ENCODE measurements at places on chromosomes 1 and 21.

DNA sequence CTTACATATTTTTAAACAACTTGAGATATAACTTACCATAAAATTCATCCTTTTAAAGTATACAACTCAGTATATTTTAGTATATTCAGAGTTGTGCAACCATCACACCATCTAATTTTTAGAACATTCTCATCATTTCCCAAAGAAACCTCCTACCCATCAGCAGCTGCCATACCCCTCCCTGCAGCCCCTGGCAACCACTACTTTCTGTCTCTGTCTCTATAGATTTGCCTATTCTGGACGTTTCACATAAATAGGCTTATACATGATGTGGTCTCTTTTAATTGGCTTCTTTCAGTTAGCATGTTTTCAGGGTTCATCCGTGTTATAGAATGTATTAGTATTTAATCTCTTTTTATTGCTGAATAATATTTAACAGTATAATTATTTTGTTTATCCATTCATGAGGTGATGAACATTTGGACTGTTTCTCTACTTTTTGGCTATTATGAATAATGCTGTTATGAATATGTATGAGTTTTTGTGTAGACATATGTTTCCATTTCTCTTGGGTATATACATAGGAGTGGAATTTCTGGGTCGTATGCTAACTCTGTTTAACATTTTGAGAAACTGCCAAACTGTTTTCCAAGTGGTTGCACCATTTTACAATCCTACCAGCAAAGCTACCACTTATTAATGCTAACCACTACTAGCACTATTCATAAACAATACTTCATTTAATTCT lies 29.5 kb downstream of the WDR26 start:
- no peak for DNase-seq

DNA sequence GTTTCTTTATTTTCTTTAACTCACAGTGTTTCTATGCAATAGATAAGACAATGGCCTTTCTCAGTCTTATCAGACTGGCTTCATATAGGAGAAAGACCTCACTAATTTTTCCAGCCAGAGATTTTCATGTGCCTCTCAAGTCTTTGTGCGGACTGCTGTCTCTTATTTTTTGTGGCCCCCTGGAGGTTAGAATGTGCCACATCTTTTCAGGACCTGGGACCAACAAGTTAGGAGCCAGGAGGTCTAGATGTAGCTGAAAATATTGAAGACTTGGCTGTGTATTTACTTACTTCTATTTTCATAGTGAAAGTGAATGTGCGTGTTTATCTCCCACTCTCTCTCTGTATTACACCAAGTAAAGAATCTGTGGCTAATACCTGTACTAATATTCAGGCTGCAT lies 42.1 kb upstream of the CFHR3 start:
- DNase-seq: peak; percentile 9

- DNase-seq: no peak
Observed at GRCh38 chr1:75501577-75502295, 109.2 kb downstream of the SLC44A5 start.

GRCh38 chr1:20604678-20605077 lies 15.8 kb downstream of the CDA start:
- no peak for DNase-seq

DNA sequence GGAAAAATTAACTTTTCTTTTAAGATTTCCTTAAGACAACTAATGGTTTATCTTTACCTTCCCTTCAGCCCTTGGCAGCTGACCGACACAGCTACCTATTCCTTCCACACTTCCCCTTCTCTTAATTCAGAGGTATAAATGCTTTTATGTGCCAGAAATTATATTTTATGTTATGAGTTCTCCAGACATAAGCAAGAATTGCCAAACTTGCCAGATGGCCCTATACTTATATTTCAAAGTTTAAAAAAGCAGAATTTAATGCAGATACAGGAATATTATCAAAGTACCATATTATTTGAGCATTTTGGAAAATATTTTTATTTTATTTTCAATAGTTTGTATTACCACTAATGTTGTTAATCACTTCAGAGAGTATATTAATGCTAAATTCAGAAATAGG lies 445.0 kb downstream of the PTBP2 start:
- no peak for DNase-seq

DNA sequence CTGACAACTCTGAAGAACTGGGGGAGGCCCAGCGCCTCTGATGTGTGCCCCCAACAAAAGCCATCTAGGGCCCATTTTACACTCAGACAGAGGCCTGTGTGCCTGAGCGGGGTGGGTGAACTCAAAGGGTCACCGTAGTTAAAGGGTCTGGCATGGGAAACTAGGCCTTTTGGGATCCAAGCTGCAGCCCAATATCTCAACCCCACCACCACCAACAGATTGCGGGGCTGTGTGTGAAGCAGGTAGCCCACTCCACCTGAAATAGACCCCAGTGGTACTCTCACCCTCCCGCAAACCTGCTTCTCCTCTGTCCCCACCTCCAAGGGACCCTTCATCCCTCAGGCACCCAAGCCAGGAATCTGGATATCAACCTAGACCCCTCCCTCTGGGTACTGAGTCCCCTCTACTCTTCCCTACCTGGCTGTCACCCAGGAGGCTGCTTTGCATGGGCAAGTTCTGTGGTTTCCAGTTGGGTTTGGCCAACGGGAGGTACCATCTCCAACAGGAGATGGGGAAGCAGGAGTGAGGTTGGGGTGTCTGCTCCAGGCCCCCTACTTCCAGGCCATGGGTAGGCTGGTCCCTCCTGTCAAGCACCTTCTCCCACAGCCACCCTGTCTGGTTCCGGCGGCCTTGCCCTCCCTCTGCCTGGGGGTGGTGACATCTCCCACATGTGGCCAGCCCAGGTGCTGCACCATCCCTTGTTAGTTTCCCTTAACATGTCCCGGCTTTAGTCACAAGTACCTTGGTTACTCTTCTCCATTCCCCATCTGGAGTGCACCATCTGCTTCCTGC lies 35.2 kb upstream of the LRP8 start:
- no peak for DNase-seq

DNA sequence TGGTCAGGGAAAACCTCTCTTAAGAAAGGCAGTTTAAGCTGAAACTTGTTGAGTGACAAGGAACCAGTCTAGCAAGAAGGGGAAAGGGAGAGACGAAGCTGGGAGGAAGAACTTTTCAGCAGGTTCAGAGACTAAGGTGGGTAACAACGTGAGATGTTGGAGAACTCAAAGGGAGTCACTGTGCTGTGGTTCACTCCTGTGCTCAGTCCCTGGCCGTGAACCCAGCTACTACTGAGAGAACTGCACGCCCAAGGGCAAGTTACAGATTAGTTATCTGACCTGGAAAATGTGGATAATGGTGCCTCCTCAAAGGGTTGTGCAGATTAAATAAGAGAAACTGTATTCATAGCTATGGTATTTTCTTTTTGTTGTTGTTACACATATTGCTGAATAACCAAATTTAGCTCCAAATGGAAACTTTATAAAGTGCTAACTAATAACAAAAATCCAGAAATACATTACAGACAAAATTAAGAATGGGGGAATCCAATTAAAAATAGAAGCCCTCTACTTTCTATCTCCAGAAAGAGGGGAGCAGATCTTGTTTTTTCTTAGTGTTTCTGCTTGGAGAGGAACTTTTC lies 2.9 kb downstream of the ZBTB40 start:
- no peak for DNase-seq

DNA sequence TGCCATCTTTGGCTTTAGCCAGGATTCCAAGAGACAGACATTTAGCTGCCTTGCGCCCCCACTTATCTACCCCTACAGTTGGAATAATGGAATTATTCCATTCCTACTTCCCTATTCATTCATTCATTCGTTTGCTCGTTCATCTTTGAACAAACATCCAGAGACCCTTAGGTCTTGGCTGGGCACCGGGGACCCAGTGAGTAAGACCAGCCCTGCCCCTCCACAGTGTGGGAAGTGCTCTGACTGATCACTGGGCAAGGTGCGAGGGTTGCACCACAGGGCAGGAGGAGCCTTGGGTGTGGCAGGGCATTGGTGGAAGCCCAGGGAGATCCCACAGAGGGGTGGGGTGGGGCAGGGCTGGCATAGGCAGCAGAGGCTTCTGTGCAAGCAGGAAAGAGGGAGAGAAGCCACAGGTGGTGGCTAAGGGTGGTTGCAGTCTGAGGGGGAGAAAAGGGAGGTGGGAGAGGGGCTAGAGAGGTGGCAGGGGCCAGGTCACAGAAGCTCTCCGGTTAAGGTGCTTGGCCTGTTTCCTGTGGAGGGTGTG lies 35.0 kb upstream of the TMEM61 start:
- DNase-seq: no peak

DNA sequence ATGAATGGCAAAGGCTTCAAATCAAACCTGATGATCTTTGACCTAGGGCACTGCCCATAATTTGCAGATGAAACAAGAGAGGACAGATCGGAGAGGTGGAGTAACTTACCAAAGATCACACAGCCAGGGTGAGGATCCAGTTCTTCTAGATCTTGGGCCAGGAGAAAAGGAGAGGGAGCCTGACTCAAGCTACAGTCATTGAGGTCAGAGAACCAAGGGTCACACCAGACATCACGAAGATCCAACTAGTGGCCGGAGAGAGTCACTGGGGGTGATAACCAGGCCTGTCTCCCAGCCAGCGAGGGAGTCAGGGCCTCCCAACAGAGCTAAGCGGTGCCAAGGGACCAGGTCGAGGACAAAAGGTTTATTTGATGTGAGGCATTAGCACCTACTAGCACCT lies 115.0 kb downstream of the RIPK4 start:
- DNase-seq: no peak

GRCh38 chr1:147079400-147080005 lies 92.8 kb downstream of the PRKAB2 start:
- DNase-seq: no peak

- DNase-seq: no peak
Observed at GRCh38 chr1:227120826-227121225, 180.7 kb downstream of the COQ8A start.

DNA sequence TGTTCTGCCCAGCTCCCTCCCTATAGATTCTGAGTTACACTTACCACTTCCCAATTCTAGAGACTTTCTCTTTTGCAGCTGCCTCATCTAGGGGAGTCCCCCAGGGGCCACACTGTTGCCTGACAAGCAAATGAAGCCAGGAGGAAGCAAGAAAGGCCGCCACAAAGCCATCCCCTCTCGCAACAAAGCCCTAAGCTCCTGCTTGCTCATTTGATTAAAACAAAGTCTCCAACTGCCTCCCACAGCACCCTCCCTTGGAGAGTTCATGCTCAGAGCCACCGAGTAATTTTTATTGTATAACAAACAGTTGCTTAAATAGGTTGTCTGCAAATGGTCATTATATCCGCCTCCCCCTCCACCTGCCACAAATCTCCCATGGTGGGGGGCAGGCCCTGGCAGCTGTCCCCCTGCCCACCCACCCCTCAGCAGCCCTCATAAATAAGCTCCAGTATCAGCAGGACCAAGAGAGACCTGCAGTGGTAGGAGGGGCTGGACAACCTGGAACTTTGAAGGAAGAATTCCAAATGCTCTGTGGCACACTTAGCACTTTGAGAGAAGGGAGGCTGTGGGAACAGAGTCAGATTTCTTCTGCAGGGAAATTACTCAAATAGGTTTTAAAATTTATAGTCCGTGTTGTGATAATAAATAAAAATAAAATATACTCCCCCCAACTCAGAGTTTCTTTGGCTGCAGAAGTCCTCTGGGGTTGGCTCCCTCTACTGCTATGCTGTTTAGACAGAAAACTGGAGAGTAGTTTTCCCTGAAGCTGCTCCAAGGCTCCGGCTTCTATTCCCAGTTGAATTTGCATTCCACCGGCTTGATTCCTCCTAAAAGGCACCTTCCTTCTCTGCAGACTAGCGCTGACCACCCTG lies 237.5 kb downstream of the TTLL7 start:
- DNase-seq: no peak

- DNase-seq: no peak
Observed at GRCh38 chr1:226682871-226683814, 55.9 kb downstream of the ITPKB start.

DNA sequence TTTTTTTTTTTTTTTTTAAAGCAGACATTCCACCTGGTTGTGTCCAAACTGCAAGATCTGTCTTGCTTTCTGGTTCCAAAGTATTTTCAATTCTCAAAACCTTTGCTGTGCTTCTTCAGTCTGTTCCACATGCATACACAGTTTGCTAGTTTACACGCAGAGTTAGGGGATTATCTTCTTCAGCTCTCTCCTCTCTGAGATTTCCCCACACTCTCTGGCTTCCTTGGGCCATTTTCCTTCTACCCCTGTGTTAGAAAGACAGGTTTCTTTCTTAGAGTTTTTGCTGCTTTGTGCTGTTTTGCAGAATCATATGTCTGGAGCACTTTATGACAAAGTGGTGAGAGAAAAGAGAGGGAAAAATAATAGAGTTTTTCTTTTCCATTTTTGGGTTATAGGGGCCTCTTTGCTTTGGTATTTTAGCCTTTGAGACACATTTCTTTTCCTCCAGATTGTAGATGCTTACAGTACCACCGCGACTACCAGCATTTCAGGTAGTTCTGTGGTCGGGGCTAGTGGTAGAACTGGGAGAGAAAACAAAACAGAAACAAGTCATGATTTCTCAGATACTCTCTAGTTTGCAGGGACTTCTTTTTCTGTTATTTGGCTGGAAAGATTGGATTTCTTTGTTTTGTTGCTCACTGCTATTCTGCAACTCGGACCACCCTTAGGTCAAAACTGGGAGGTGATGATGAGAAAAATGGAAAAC lies 66.3 kb downstream of the RABGAP1L start:
- no peak for DNase-seq

- no peak for DNase-seq
Observed at GRCh38 chr1:183011859-183012258, 11.4 kb upstream of the LAMC1 start.

GRCh38 chr21:29534448-29534847 lies 235.7 kb downstream of the BACH1 start:
- no peak for DNase-seq

GRCh38 chr1:160227561-160227960 lies 22.4 kb downstream of the PEA15 start:
- DNase-seq: no peak

GRCh38 chr1:116544588-116545358 lies 26.1 kb downstream of the CD58 start:
- no peak for DNase-seq

DNA sequence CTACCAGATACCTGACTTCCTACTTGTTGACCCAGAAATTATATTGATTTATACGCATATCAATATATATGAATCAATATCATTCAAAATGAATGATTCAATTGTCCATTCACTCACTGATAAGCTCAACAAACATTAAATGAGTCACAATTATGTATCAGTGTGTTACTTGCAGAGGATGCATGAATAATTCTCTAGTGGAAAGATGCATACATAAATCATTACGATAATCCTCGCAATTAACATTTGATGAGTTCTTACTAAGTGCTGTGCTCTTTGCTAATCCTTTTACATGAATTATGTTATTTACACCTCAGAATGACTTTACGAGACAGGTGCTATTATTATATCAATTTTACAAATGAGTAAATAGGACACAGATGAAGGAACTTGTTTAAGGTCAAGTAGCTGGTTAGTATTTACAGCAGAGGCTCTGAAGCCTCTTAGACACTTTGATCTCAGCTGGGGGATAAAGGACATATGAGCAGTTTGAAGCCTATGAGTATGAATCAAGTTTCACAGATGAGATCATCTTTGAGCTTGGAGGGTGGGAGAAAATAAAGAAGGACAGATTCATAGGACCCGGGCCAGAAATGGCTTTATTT lies 112.8 kb upstream of the ADAMTS5 start:
- no peak for DNase-seq

- DNase-seq: peak; percentile 51
Observed at GRCh38 chr1:214808845-214809460, 206.0 kb downstream of the CENPF start.

All from iris pigment epithelial cell (primary cell).